ENCODE measurements at places on chromosomes 5 and 9.
A peak's percentile ranks its signal among the peaks of the same experiment; 100 is the strongest.

DNA sequence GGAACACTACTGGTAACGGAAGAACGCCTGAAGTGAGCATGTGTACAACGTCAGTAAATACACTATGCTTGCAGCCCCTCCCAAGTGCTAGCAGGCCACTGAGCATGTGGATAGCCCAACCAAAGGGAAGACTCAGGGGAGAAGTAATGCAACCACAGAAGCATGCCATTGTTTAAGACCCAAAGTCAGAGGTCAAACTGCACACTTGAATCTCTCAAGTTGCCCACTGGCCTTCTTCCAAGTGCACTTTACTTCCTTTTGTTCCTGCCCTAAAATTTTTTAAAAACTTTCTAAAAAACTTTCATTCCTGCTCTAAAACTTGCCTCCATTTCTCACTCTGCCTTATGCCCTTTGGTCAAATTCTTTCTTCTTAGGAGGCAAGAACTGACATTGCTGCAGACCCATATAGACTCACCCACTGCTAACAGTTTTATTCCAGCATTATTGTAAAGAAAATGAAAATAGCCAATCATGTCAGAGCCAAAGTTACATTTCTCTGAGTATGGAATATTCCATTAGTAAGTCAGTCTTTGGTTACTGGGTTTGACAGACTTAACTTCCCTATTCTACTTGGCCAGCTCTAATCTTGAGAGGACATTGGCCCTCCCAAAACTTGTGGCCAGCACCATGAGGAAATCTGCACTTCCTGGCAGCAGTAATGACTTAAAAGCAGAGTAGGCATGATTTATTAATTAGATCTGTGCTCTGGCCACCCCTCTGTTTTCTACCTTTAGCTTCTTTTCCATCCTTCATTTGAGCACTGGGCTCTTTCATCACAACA lies 76.9 kb downstream of the TSSK1B start:
- DNase-seq, result no peak

GRCh38 chr5:131357739-131358561 lies 94.1 kb downstream of the CDC42SE2 start:
- DNase-seq, result no peak

- DNase-seq, result no peak
Measured at GRCh38 chr9:86096386-86096785, 3.0 kb downstream of the GOLM1 start.

DNA sequence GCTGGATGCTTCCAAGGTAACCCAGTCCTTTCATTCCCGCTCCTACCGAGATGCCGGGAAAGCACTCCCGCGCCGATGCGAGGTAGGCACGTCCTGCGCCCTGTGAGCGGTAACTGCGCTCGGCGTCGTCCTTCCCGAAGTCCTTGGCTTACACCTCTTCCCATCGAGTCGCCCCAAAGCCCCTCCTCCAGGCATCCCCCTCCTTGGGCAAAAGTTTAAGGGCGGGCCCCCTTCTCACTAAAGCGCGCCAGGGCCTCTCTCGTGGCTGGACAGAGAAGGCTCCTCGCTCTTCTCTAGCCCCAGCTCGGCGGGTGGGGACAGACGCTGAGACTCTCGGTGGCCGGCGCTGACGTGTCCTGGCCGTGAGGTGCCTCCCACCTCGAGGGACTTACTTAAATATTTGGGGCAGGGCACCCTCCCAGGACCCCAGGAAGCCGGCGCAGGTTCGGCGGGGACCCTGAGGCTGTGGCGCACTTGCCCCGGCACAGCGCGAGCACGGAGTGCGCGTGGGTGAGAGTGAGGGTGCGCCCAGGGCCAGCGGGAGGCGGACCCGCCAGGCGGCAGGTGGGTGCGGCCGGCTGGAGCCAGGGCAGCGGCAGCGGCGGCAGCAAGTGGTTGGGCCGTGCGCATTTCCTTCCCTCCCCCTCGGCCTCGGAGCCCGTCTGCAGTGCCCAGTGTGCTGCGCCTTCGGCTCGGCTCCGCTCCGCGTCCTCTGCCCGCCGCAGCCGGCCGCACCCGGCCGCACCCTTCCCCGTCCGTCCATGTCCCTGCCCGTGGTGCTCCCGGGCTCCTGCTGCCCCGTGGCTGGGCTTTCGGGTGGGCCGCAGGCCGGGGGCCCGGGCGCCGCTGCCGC lies at the start of gene ENTREP1:
ENTREP1 (plus strand) TSS at position 667 of the 853 bp plus-strand sequence; CDS start at position 762, 95 bp downstream.
- no peak for DNase-seq

- no peak for DNase-seq
Measured at GRCh38 chr5:154081246-154081645, 42.5 kb downstream of the MFAP3 start.

DNA sequence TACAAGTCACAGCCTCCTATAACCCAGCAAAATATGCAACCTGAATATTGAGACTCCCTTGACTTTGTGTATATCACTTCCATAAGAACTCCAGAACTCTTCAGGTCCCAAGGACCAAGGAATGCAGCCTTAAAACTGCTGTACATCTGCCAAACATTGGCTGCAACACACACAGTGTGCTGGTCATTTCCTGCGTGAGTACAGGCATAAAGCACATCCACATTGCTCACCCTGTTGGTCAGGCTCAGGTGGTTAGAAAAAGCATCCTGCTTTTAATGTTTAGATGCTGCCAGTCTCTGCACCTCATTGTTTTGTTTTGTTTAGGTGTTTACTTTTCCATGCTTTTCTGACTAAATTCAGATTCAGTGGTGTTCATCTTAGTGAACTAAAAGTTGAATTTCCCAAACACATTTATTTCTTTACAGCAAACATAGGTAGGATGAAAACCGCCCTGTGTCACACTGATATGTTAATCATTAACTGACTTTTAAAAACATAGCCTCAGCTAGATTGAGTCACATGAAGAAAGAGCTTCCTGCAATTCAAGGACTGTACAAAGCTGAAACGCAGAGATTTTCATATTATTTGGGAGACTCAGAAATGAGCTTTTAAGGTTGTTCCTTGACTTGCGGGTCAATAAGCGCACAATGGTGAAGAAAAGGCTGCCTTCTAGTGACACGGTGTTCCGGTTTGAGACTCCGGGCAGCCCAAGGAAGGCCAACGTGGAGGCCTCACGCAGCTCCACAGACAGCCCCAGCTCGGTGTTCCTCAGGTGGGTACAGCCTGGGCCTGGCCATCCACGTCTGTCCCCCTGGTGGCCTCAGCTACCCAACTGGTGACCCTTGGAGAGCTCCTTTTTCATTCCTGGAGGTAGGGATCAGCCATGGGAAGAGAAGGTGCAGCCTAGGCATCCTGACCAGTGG lies 52.2 kb upstream of the GRAMD2B start:
- no peak for DNase-seq

GRCh38 chr9:83669067-83669466 lies 38.7 kb downstream of the UBQLN1 start:
- DNase-seq, result no peak

GRCh38 chr9:16043756-16044578 lies 491.1 kb downstream of the CCDC171 start:
- DNase-seq, result no peak

- no peak for DNase-seq
Measured at GRCh38 chr5:107168848-107169752, 501.6 kb downstream of the EFNA5 start.

DNA sequence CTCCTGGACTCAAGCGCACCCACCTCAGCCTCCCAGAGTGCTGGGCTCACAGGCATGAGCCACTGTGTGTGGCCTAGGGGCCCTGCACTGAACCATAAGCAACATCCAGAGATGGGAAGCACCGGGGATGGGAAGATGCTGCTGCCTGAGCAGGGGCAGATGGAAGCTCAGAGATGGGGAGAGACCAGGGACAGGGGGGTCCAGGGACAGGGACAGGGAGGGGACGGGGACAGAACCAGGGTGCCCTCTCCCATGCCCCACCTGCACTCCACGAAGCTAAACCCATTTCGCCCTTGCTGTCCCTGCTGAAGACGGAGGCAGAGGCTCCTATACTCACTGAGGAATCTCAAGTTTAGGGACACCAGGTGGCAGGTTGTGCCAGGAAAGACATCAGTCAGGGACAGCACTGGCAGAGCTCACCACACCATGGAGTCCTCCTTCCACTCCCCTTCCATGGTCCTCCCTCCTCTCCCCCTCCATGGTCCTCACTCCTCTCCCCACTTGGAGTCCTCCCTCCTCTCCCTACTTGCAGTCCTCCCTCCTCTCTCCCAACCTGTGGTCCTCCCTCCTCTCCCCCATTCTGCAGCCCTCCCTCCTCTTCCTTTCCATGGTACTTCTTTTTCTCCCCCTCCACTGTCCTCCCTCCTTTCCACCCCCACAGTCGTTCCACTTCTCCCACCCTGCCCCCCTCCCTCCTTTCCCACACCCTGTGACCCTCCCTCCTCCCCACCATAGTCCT lies 45.5 kb upstream of the LRRC14B start:
- no peak for DNase-seq

GRCh38 chr5:134398609-134399155 lies 13.0 kb downstream of the CDKN2AIPNL start:
- DNase-seq, result no peak

- DNase-seq, result no peak
Measured at GRCh38 chr5:68848091-68848490, 245.7 kb upstream of the SLC30A5 start.

- DNase-seq, result no peak
Measured at GRCh38 chr5:75275147-75275546, 38.5 kb upstream of the ANKRD31 start.

- DNase-seq, result no peak
Measured at GRCh38 chr9:87422999-87423398, 74.7 kb upstream of the DAPK1 start.

DNA sequence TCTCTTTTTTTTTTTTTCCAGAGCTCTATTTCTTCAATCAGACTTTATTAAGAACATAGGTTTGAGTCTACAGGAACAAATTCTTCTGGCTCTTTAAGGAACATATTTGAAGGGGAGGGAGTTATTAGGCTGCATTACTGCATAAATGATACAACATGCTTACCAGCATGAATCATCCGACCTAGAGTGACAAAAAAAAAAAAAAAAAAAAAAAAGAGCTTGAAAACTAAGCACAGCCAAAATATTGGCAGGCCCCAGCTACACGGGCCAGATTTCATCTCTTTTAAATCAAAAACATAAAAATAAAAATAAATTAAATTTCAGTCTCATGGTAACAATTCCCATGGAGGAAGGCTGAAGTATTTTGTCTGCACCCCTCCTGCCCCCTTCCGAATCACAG lies 26.3 kb downstream of the MSX2 start:
- DNase-seq, result no peak

DNA sequence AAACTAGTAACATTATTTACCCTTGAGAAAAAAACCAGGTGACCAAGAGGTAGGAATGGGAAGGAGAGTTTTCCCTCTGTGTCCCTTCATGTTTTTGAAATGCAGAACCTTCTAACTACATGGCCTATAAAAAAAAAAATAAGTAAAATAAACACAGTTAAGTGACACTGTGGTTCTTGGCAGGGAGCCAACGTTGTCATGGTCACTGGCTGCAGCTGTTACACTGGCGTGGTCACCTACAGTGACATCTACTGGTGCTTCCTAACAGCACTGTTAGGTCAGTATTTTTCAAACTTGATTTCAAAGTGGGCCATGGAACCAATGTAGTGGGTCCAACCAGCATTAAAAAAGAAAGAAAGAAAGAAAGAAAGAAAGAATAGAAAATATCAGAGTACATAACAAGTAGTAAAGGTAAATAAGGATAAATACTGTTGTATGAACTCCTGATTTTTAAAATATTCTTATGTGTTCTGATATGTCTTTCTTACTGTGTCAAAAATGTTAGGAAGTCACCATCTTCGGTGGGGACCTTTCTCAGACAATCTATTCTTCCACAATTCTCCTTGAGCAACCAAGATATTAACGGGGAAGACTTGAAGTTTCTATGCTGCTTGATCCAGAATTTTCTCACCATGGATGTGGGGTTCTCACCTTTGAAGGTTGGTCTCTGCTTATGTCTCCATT lies 59.1 kb upstream of the PJA2 start:
- DNase-seq, result peak; percentile 89

DNA sequence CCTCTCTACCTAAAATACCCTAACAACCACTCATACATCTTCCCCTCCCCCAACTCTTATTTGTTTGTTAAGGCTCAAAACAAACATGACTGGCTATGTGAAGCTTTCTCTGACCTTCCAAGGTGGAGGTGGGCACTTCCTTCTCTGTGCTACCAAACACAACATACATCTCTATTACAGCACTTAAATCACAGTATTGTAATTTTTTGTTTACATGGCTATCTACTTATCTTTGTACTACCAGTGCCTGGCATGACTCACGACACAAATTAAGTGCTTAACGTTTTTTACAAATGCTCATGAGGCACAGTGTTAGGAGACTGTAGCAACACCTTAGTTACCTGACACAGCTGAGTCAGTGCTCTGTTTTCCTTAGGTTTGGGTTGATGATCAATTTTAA lies 18.6 kb downstream of the HOMER1 start:
- no peak for DNase-seq

DNA sequence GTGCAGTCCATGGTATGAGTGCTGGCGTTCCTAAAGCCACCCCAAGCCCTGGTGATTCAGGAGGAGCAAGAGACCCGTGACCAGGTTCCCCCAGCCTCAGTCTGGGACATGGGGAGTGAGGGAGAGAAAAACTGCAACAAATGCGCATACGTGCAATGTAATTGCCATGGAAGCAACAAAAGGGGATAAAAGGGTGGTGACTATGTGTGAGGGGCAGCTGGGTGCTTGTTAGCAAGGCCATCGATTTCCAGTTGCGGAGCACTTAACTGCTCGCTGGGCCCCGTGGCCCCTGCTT lies 709 bp upstream of the SH3PXD2B start:
- no peak for DNase-seq

GRCh38 chr5:140303966-140304365 lies 1.1 kb upstream of the PFDN1 start:
- DNase-seq, result no peak

DNA sequence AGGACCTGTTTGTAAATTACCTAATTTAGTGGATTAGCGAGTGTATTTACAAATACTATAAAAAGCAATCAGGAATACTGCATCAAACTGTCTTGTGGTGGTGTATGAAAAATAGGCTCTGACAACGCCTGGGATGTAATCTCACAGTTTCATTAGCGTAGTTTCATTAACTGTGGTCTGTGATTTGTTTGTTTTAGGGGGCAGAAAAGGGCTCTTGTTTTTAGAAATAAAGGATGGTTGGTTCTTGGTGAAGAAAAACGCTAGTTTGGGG lies 1.4 kb downstream of the SLC44A1 start:
- DNase-seq, result no peak

DNA sequence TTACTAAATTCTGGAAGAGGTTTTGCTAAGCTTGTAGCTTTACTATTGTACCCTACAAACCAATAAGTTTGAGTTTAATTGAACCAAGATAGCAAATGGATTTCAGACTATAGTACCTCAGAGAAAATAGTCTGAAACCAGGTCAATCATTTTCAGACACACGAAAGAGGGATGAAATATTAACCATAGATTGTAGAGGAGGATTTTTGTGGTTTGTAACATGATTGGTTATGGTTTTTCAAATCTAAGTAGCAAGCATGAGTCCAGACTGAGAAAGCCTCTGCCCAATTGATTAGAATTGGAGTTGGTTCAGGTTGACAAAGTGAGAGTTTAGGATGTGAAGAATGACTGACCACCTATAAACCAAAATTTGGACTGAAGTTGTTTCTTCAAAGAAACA lies 562.7 kb upstream of the DMAC1 start:
- DNase-seq, result no peak

DNA sequence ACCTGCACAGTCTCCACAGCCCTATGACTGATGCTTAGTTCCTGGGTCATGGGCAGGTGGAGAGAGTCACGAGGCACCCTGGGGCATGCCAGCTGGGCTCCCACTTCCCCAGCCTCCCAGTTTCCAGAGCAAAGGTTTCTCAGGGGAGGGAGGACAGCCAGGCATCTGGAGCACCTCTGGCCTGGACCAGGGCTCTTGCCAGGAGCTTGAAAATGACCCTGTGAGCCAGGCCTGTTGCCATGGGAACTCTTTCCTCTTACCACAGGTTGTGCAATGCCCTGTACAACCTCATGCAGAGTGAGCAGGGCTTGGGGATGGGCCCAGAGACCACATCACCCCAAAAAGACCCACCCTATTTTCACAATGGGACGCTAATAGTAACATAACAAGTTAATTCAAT lies 113.1 kb downstream of the PSD2 start:
- DNase-seq, result no peak

Data from mesothelial cell of epicardium (in vitro differentiated cells).